Cerebellum (tissue), 4 donors: ENCODE measurements at places on chromosomes 5 and 9.

GRCh38 chr5:44862808-44863207, 54.1 kb downstream of the MRPS30 start:
- no peak for DNase-seq

DNA sequence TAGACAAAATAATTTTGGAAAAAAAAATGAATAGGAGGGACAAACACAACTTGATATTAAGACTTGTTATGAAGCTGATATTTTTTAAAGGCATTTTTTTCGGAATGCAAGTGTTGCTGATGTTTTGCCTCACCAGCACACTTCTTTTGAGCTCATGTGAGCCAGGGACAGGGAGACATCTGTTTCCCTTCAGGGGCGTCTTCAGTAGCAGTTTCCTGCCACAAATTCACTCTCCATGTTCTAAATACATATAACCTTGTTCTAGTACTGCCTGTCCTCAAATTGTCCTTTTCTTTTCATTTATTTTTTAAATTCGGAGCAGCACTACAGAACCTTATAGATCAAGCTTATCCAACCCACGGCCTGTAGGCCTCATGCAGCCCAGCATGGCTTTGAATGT, 316.0 kb upstream of the PAPPA start:
- no peak for DNase-seq

- no peak for DNase-seq
These were observed 216.7 kb downstream of the NFIB start for GRCh38 chr9:14097215-14097614.

GRCh38 chr9:134807716-134808446, 72.7 kb upstream of the FCN2 start:
- DNase-seq: no peak

GRCh38 chr9:25322142-25322541, 356.1 kb downstream of the TUSC1 start:
- DNase-seq: no peak

- DNase-seq: no peak
These were observed 19.7 kb upstream of the ADAMTS19 start for GRCh38 chr5:129440424-129440823.

- DNase-seq: no peak
These were observed 10.0 kb downstream of the CRB2 start for GRCh38 chr9:123365881-123366528.

GRCh38 chr9:126500600-126501382, 112.9 kb upstream of the LMX1B start:
- DNase-seq: peak; percentile 84

- no peak for DNase-seq
These were observed 3.9 kb downstream of the MVB12B start for GRCh38 chr9:126330536-126330935.

GRCh38 chr9:19807182-19807892, 18.5 kb upstream of the SLC24A2 start:
- DNase-seq: no peak

GRCh38 chr9:100294806-100295205, 57.9 kb downstream of the TEX10 start:
- DNase-seq: no peak

DNA sequence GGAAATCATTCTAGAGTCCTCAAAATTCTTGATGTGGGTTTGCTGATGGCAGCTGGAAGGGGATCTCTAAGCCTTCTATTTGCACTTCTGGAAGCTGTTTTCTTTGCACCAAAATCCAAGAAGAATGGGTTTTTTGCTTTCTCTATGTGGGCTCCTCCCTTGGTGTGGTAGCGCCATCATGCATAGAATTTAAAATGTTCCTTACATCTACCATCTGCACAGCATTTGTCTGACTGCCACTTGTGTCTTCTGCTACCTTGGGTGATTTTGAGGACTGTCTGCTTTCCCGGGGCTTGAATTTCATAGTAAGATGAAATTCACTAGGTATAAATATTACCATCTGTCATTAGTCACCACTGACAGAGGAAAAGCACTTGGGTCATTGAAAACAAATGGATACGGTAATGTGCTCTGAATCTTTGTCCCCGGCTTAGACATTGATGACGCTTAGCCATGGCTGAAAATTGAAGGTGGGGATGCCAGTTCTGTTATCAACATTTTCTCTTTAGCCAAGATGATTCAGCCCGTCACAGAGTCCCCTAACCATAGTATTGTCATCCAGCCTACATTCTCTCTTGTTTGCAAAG, 30.0 kb downstream of the SNX30 start:
- peak; percentile 78 for DNase-seq

GRCh38 chr9:119701651-119702050, 332.4 kb upstream of the BRINP1 start:
- peak; percentile 63 for DNase-seq

GRCh38 chr9:82679472-82679871, 383.5 kb downstream of the RASEF start:
- no peak for DNase-seq

DNA sequence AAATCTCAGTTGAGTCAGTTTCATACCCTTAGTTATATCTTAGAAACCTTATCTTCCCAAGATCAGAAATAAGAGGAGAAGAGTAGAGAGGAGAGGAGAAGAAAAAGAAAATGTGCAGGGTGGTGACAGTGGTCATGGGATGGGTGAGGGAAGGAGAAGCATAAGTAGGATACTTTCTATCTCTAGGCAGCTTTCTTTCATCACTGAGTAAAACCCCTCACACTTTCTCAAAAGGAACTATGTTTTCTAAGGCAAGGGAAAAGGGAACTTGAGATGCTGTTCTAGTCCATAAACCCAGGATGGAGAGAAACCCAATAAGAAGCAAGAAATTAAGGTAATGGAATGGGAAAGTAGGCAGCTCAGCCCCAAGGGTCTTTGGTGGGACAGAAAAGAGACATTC, 225.3 kb downstream of the MCTP1 start:
- no peak for DNase-seq

- DNase-seq: no peak
These were observed 37.4 kb upstream of the CLPTM1L start for GRCh38 chr5:1382248-1382700.

DNA sequence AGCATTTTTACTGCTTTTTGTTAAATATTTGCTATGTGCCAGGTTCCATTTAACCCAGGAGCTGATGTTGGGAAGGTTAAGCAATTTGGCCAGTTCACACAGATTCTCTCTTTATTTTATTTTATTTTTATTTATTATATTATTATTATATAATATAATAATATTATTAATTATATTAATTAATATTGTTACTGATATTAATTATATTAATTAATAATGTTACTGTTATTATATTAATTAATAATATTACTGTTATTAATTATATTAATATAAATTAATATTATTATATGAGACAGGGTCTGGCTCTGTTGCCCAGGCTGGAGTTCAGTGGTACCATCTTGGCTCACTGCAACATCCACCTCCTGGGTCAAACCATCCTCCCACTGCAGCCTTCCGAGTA, 593.0 kb upstream of the SGCD start:
- DNase-seq: no peak

- no peak for DNase-seq
These were observed 660.8 kb downstream of the TLE1 start for GRCh38 chr9:81028504-81028903.

- DNase-seq: no peak
These were observed 23.3 kb upstream of the ZSWIM6 start for GRCh38 chr5:61308712-61309111.

GRCh38 chr5:103139264-103139865, 19.3 kb downstream of the PPIP5K2 start:
- peak; percentile 62 for DNase-seq

DNA sequence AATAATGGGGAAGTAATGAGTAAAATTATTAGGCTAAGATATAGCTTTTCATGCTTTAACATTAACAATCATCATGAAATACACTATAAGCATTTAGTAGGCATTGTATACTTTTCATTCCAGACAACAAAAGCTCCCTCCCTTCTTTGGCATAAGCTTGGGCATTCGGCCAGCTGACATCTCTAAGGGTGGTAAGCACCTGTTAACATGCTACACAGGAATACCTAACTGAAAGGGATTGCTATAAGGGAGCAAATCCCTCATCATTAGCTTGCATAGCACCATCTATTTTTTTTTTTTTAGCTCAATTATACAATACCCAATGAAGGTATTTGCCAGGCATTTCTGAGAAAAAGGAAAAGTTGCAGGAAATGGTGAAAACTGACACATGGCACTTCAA, 16.6 kb downstream of the STRBP start:
- peak; percentile 56 for DNase-seq

DNA sequence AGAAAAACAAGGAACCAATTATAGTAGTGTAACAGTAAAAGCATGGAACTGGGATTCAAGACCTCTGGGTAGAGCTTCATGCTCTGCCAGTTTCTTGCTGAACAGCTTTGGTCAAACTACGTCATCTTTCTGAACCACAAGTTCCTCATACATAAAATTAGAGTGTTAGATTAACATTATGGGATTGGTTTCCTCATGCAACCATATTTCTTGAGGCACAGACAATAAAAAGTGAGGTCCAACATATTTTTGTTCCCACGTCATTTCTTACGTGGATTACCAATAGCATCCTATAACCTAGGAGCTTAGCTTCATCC, 354.8 kb downstream of the TMEM232 start:
- DNase-seq: no peak

DNA sequence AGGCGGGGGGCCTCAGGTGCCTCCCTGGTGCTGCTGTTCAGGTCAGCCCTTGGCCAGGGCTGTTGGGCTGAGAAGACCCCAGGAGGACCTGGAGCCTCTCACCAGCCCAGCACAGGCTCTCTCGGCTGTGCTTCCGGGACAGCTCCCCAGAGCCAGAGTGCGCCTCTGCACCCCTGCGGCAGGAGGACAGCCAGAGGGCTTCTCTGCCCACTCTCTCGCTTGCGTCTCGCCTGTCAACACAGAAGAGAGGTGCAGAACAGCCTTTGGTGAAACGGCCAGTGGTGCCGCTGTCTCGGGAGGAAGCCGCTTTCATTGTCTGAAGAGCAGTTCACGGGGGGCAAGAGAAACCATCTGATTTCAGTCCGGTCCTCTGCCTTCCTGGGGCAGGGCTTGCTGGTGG, 3.8 kb upstream of the NACC2 start:
- DNase-seq: no peak

DNA sequence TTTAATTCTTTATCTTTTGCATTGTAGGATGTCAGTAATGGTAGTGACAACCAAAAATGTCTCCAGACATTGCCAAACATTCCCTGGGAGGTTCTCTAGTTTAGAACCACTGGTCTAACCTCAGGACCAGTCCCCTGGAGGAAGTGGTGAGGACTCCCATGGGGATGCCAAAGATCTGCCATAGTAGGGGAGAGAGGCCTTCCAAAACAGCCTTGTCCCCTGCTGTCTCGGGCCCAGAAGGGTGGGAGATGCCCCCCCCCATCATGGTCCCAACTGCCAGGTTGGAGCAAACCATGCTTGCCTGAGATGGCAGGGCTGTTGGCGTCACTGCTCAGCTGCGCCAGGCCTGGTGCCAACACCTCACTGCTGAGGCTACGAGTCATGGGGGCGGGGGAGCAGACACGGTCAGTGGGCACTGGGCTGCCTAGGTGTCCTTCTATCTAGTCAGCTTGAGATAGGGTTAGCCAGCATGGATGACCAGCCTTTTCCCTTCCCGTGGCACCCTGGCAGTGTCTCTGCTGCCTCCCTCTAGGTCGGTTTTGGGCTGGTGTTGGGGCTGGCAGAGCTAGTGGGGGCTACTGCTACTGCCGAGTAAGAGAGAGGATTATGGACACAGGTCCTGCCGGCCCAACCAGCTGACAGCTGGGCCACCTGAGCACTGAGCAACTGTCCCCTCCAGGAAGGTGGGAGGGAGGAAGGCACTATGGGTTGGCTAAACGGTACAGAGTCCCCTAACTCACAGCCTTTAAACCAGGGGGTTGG, 8.3 kb upstream of the CXXC5 start:
- peak; percentile 64 for DNase-seq

DNA sequence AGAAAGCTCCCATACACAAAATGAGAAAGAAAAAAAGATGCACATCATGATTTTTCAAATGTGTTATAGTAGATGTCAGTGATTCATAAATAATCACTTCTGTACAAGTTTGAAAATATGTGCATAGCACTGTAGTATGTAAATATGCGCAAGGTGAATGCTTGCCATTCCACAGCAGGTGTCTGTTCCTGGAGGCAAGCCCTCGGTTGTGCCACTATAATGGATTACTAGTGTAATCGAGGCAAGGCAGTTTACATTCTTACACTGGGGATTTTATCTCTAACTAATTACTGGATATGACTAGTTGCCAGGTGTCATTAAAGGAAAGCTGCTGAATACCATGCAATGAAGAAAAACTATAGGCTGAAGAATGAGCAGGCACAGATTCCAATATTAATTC, 93.6 kb downstream of the ARHGEF28 start:
- no peak for DNase-seq

- no peak for DNase-seq
These were observed 50.0 kb downstream of the CRB2 start for GRCh38 chr9:123406016-123406415.

GRCh38 chr5:74870299-74871067, 4.3 kb upstream of the FAM169A start:
- peak; percentile 41 for DNase-seq
